ENCODE measurements at places on chromosomes 12 and 14.

DNA sequence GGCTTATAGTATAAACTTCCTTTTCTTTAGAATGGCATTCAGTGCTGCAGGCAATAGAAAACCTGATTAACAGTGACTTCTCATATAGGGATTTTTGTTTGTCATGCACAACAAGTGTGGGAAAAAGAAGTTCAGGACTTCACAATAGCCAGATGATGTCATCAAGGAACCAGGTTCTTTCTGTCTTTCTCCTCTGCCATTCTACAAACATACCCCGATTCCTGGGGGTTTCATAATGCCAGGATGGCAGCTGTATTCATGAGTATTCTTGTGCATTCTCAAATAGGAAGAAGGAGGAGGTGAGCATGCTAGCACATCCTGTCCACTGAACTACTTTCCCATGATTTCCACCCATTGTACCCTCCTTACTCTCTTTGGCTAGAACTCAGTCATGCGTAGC lies 182.7 kb upstream of the EEA1 start:
- DNase-seq: no peak

DNA sequence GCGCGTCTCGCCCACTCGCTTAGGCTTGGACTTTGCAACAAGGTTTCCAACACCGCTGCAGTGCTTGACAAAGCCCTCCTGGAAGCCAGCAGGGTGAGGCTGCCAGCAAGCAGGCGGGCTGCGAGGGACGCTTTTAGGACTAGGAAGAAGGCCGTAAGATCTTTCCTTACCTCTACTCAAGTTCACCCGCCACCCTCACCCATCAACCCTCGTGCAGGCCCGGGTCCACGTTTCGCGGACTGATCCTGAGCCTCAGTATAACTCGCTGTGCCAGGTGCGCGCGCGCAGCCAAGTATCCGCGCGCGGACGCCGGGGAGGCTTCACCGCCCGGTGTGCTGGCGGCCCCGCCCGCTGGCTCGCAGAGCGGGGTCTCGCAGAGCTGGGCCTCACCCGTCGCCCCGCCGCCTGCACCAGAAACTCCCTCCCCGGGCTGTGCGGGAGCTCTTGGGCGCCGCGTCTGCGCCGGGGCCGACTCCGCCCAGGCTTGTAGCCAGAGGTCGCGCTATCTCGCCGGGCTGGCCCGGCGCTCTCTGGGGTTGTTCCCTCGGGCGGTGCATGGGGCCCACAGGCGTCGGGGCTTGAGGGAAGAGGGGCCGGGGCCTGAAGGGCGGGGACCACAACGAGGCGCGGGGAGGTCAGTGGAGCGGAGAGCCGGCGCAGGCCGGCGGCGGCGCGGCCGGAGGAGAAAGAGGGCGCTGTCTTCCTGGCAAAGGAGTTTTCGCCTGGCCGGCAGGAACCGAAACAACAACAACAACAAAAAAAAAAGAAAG lies 7.6 kb upstream of the SIX1 start:
- DNase-seq: no peak

DNA sequence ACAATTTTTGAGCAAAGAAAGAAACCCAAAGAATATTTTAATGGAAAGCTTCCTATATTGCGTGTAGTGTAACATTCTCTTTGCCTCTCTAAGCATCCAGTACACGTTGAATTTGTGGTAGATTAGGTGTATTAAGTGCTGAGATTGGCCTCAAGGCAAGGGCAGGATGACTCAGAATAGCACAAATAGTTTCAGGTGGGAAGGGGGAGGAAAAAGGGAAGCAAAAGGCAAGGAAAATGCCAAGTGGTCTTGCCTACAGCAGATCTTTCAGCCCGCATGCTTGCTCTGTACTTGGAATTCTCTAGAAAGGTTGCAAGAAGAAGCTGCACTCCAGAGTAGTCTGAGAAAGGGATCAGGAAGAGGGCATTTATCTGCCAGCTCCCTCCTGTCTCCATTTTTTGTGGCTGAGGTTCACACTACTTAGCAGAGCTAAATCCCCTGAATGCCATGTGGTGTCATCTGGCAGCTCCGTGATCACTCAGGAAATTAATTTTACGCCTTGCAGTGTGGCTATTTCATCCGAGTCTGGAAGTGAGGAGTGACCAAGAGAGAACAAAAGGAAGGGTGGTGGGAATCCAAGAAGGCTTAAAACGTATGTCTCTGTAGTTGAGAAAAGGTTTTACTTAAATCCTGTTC lies 28.5 kb downstream of the CDKN1B start:
- no peak for DNase-seq

- no peak for DNase-seq
Measured at GRCh38 chr12:122873540-122873939, 22.4 kb downstream of the VPS37B start.

DNA sequence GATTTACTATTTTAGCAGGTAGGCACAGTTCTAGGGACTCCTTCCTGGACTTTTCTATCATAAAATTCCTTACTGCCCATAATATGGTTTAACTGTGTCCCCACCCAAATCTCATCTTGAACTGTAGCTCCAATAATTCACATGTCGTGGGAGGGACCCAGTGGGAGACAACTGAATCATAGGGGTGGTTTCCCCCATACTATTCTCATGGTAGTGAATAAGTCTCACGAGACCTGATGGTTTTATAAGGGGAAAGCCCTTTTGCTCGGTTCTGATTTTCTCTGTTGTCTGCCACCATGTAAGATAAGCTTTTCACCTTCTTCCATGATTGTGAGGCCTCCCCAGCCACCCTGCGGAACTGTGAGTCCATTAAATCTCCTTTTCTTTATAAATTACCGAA lies 10.0 kb upstream of the ETV6 start:
- DNase-seq: no peak

- DNase-seq: no peak
Measured at GRCh38 chr14:95811813-95812212, 64.8 kb upstream of the TUNAR start.

- no peak for DNase-seq
Measured at GRCh38 chr12:53870117-53870516, 68.5 kb upstream of the HOXC13 start.
